Foreskin fibroblast (primary cell): ENCODE measurements at places on chromosomes 2 and 18.
A peak's percentile ranks its signal among the peaks of the same experiment; 100 is the strongest.

GRCh38 chr18:34867520-34867919, 157.4 kb downstream of the DTNA start:
- no peak for DNase-seq

GRCh38 chr2:129103936-129104878, 785.5 kb upstream of the HS6ST1 start:
- DNase-seq: no peak

- DNase-seq: no peak
Observed at GRCh38 chr2:105904938-105905337, 160.2 kb downstream of the NCK2 start.

GRCh38 chr2:225841314-225841713, 441.8 kb downstream of the NYAP2 start:
- DNase-seq: peak; percentile 75

- DNase-seq: no peak
Observed at GRCh38 chr2:50922506-50922905, 109.4 kb downstream of the NRXN1 start.

- DNase-seq: no peak
Observed at GRCh38 chr2:120951693-120952092, 216.0 kb downstream of the GLI2 start.

GRCh38 chr2:15799432-15799827, 140.9 kb upstream of the MYCN start:
- DNase-seq: no peak
